ENCODE measurements at places on chromosomes 2 and 18.

GRCh38 chr18:44696892-44697291, 16.2 kb downstream of the SETBP1 start:
- no peak for DNase-seq

DNA sequence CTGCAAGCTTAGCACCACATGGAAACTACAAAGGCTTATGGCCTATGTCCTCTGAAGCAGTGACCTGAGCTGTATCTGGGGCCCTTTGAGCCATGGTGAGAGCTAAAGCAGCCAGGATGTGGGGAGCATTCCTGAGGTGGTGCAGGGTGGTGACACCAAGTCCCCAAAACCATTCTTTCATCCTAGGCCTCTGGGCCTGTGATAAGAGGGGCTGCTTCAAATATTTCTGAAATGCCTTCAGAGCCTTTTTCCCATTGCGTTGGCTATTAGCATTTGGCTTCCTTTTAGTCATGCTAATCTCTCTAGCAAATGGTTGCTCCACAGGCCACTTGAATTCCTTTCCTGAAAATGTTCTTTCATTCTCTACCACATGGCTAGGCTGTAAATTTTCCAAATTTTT, 13.4 kb downstream of the CCDC150 start:
- no peak for DNase-seq

GRCh38 chr2:148303161-148303560, 282.3 kb downstream of the MBD5 start:
- no peak for DNase-seq

DNA sequence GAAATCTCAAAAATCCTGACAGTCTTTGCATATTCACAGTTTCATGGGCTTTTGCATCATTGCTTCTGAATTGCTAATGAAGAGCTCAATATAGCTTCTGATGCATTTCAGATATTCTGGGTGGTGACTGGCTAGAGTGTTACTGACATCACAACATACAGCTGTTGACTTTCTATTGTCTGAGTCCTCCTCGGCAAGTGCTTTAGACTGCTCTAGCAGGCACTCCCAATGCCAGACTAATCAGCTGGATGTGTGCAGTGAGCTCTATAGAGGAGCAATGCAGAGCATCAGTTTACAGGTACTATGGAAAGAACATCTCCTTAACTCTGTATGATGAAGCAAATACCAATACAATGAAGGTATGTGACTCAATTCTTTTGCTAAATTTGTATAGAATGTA, 54.9 kb downstream of the R3HDM1 start:
- no peak for DNase-seq

- DNase-seq: no peak
Measured at GRCh38 chr2:191758518-191759507, 80.9 kb downstream of the NABP1 start.

DNA sequence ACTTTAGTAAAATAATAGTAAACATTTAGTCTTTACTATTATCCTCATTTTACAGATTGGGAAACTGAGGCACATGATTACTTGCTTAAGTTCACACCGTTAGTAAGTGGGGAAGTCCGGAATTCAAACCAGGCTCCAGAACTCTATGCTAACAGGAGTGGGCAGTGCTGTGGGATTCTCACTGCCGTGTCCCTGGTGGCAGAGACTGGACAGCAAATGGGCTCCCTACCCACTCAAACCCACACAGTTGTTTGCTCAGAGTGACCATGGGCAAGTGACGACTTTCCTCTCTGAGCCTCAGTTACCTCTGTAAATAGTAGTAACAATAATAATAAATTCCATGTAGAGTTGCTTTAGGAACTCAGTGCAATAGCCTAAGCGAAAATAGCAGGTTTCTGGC, 24.0 kb downstream of the MAIP1 start:
- DNase-seq: no peak

DNA sequence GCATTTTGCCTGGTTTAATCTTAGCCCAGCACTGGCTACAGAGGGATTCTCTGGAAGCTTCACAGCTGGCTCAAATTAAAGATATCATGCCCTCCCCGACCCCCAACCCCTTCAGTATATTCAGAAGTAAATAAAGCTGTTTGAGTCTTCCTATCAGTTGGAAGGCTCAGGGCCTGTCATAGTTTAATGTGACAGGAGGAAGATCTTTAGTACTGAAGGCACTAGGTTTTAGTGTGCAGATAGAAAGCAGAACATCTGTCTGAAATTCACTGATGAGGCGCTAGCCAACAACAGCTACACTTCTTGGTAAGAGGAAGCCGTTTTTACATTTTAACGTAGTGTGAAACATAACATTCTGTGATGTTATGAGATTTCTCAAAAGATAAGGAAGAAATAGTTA, 969.1 kb upstream of the CDH2 start:
- DNase-seq: no peak

DNA sequence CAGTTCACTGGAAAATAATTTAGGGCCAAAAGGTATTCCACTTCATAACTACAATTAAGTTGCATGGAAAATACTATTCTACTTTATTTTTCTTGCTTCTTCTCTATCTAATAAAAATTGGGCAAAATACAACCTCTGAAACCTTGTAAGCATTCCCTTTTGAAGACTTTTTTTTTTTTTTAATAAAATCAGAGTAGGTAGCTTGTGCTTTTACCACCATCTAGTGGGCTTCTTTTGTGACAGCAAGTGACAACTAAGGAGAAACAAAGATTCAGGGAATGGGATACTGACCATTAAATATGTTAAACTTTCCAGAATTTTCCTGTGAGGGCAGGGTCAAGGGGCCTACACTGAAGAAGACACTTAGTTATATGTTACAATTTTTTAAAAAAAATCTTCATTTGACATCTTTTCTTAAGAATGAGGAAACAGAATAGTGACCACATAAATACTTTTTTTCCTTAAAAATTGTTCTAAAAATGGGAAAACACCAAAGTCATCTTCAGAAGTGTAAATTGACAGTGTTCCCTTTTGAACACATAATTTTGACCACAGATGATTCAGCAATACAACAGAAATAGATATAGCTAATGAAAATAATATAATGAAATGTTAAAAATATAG, 1183.2 kb upstream of the ACVR2A start:
- no peak for DNase-seq

- no peak for DNase-seq
Measured at GRCh38 chr2:136065907-136066306, 52.0 kb downstream of the CXCR4 start.

- DNase-seq: no peak
Measured at GRCh38 chr2:136134126-136134525, 16.2 kb upstream of the CXCR4 start.

GRCh38 chr2:216350214-216350791, 22.0 kb downstream of the MARCHF4 start:
- no peak for DNase-seq

GRCh38 chr2:240996834-240997140, 1.6 kb upstream of the SNED1 start:
- DNase-seq: no peak

- DNase-seq: no peak
Measured at GRCh38 chr18:47797126-47797525, 133.3 kb downstream of the SMAD2 start.

DNA sequence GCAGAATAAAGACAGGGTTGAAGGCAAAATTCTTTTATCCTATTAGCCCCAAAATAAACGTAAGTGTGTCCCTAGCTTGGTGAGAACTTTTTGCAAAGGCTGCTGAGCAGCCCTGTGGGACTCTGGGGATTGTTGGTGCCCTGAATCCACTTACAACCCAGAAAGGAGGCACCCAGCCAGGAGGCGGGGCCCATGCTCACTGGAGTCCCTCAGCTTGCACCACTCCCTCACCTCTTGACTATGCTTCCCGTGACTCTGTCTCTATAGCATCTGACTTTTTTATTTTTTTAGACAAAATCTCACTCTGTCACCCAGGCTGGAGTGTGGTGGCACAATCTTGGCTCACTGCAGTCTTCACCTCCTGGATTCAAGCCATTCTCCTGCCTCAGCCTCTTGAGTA, 15.8 kb upstream of the COL6A3 start:
- no peak for DNase-seq

DNA sequence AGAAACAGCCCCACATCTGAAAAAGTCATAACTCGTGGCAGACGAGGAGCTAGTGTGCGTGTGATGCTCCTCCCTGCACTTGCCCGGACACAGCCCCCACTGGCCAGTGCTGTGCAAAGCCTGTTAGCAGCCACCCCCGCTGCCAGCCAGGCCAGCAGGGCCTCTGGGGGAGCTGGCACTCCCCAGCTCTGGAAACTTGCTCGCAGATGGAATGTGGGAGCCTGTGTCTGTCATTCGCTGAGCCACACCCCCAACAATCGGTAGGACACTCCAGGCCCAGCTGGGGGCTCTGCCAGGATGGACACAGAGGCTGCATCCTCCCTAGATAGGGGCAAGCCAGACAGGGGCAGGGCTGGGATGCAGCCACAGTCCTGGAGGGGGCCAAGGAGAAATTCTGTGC, 62.4 kb upstream of the ATG16L1 start:
- no peak for DNase-seq

- DNase-seq: no peak
Measured at GRCh38 chr18:79631761-79632446, 47.7 kb upstream of the CTDP1 start.

GRCh38 chr2:200430017-200430416, 79.9 kb downstream of the KCTD18 start:
- DNase-seq: no peak

DNA sequence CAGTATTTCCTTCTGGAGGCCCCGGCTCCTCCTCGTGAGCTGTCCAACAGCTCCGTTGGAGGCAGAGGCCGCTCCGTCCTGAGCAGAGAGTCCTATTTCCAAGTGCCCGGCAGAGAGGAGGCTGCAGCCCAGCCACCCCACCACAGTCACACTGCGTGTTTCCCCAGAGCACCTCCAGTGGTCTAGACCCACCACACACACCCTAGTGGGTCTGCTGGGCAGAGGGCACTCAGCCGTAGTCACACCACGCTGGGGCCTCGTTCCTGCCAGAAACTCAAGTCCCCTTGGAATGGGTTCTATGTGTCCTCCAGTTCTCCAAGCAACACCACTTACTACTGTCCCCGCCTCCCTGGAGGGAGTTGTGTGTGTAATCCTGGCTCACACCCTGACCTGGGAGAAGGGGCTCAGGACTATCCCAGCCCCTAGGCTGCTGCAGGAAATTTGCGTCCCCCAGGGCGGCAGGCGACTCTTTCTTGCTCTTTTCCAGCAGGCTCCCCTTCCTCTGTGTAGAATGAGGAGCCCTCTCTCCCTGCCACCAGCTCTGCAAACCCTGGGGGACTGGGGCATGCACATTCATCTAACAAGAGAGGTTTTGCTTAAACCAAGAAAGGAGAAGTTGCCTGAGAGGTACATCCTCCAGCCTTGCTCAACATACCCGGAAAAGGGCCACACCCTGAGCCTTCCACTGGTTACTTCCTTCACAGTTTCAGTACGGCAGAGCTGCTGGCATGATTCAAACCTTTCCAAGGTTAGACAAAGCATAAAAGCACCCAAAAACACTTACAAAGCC, 114.1 kb downstream of the NDUFA10 start:
- DNase-seq: peak; percentile 69

GRCh38 chr18:73594749-73595148, 552.9 kb downstream of the FBXO15 start:
- no peak for DNase-seq

DNA sequence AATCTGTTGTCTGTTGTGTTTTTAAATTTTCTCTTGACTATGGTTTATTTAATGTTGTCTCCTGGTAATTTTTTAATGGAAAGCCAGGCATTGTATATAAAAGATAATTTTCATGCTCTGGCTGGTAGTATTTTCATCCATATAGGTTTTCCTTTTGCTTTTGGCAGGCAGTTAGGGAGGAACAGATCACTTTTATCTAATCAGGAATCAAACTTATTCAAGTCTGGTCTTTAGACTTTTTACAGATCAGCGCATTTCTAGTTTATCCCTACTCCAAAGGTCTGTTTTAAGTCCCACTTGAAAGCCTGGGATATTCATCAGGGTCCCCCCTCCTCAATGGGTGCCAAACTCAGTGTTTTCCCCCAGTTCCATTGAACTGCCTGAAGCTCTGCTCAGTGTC, 17.2 kb downstream of the PLB1 start:
- DNase-seq: no peak

- DNase-seq: peak; percentile 67
Measured at GRCh38 chr18:44819944-44820510, 139.3 kb downstream of the SETBP1 start.

GRCh38 chr2:199777916-199778315, 73.1 kb downstream of the FTCDNL1 start:
- no peak for DNase-seq

DNA sequence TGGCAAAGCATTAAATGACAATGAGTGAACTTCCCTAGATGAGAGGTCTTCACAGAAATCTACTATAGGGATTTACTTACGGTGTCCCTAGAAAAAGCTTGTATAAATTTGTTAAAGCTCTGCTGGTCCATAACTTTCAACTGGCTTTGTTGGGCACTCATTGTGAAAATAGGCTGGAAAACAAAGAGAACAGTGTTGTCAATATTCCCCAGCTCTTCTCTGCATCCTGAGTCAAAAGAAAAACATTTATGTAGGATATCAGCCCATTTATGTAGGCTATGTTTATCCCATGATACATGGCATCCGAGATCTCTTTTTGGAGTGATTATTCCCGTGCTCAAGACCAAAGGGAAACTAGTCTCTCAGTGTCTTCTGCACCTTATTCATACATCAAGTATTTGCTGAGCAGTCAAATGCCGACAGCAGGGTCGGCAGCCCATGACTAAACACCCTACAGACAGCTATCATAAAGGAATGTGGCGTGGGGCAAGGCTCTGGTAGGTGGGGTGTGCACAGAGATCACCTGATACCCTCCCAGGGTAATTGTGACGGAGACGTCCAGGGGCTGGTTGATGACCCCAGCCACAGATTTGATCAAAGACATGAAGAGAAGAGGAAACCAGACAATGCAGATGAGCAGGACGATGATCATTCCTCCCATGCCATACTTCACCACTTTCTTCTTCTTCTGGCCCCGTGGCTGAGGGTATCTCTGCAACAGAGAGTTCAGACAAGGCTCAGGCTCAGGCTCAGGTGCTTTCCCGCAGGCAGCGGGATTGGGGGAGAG, 155.9 kb downstream of the NAPG start:
- no peak for DNase-seq

DNA sequence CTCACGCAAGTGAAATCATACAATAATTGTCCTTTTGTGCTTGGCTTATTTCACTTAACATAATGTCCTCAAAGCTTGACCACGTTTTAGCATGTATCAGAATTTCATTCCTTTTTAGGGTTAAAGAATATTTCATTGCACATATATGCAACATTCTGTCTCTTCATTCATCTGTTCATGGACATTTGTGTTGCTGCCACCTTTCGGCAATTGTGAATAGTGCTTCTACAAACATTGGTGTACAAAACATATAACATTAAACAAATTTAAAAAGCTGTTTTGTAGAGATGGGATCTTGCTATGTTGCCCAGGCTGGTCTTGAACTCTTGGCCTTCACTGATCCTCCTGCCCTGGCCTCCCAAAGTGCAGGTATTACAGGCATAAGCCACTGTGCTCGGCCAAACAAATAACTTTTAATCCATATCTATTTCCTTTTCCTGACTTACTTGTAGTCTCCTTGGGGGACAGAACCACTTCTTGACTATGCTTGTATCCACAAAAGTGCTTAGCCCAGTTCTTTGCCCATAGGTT, 209.3 kb downstream of the SLC4A3 start:
- no peak for DNase-seq

DNA sequence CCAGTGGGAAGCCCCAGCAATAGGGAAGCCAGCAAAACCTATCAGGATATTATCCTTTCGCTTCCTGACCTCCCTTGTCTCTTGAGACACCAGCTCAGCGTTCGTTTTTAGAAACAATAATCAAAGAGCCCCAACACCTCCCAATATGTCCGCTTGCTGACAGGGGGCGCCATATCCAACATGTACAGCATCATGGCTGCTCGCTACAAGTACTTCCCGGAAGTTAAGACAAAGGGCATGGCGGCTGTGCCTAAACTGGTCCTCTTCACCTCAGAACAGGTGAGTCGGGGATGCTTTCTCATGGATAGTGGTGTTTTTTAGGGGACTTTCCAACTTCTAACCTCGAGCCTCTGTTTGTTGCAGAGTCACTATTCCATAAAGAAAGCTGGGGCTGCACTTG, 28.7 kb downstream of the GAD1 start:
- DNase-seq: no peak
